ENCODE measurements at places on chromosomes 1 and 21.
A peak's percentile ranks its signal among the peaks of the same experiment; 100 is the strongest.

DNA sequence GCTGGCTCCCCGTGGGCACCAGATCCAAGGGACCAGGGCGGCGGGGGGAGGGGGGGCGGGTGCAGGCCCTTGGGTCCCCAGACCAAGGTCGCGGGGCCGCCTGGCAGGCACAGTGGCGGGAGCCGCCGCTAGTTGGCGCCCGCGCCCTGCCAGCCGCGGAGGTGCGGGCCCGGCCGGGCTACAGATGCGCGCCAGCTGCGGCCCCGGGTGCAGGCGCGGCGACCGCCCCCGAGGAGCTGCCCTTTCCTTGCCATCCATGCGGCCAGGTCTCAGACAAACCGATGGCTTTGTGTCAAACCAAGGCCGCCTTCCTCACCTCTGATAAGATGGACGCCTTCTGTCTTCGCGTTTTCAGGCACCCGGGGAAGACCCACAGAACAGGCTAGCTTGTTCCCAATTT, 2.2 kb upstream of the RUNX3 start:
- DNase-seq = peak; percentile 57

DNA sequence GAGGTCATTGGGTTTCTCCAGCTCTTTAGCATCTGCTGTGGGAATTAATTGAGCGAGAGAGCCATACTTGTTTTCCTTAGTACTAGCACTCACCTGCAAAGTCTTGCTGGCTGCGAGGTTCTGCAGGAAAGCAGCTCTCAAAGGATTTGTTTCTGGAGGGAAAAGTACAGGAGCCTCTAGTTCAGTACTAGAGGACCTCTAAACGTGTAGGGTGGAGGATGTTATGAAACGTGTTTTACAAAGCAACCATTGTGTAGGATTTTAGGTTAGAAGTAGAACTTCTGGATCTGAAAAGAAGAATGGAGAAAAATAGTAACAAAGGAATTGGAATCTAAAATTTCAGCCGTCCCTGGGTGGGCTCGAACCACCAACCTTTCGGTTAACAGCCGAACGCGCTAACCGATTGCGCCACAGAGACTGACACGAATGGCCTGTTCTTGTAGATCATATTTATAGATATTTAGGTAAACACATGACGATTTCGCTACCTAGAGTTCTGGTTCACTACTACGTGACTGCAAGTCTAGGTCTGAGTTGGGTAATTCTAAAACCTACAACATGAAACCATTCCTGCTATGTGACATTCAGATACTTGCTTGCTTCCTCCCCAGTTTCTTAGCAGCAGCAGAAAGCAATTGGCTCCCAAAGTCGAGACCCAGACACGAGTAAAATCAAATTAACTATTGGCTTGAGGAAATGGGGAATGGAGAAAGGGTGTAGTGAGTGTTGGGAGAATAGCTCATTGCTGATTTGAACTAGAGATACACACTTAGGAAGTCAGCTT, 60.2 kb upstream of the CFAP126 start:
- no peak for DNase-seq

- no peak for DNase-seq
Observed at GRCh38 chr1:106603616-106604015, 452.9 kb upstream of the PRMT6 start.

DNA sequence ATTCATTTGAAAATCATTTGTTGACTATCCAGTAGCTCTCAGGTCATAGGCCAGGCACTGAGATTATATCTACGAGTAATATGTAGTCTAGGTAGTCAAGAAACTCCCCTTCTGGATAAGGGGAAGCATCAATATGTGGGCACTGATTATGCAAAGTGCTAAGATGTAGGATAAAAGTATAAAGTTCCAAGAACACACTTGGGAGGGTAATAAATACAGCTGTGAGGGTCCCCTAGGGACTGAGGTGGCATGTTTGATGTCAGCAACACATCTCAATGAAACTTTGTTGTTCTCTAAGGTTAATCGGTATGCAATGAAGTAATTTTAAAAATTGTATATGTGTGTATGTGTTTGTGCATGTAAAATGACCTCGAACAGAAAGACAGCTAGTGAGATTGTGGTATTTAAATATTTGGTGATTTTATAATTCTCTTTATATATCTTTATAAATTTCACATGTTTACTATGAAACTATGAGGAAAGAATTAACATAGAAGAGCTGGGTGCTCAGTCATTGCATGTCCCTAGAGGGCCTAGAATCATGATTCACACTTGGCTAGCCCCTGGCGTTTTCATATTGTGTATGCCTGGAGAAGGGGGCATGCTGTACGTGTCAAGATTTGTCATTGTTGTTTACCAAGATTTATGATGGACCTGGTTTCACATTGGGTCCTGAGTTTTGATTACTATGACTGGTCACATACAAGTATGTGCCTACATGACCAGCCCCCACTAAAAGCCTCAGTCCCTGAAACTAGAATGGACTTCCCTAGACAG, 140.1 kb upstream of the DUSP10 start:
- DNase-seq = no peak

GRCh38 chr1:119323216-119323982, 45.2 kb upstream of the HAO2 start:
- DNase-seq = no peak

DNA sequence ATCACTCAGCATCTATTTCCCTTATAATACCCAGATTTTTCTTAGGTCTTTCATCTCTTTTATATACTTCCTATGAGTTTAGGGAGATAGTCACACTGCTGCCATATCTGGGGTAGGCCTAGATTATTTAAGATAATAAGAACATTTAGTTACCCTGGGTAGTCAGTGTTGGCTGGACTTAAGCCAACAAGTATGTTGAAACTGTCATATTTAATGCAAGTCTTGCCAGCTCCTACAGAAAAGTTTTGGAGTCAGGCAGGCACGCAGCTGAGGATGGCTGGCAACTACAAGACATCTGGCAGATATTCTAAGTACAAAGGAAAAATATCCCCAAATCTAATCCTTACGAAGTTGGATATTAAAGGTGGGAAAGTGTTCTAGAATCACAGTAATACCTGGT, 19.2 kb upstream of the DEPDC1 start:
- no peak for DNase-seq

DNA sequence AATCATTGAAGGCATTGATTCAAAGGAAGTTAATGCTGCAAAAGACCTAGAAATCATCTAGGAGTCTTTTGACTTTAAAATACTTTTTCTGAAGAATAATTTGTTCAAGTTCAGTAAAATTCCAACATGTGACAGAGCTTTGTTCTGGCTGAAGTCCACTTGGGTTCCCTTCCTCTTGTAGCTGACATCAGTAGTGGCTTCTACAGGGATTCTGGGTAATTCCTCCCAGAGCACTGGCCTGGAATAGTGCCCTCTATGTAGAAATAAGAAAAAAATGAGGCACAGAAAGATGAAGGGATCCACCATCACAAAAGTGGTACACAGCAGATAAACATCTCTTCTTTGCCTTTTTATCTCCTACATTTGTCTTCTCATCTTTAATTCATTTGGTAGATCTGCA, 548.1 kb downstream of the LTN1 start:
- DNase-seq = no peak

GRCh38 chr1:29690156-29690555, 453.8 kb downstream of the PTPRU start:
- no peak for DNase-seq

GRCh38 chr1:243291292-243291691, 35.5 kb downstream of the SDCCAG8 start:
- DNase-seq = no peak

- no peak for DNase-seq
Observed at GRCh38 chr1:15008783-15009729, 144.5 kb upstream of the TMEM51 start.

- no peak for DNase-seq
Observed at GRCh38 chr1:67635055-67635809, 49.8 kb upstream of the GADD45A start.

DNA sequence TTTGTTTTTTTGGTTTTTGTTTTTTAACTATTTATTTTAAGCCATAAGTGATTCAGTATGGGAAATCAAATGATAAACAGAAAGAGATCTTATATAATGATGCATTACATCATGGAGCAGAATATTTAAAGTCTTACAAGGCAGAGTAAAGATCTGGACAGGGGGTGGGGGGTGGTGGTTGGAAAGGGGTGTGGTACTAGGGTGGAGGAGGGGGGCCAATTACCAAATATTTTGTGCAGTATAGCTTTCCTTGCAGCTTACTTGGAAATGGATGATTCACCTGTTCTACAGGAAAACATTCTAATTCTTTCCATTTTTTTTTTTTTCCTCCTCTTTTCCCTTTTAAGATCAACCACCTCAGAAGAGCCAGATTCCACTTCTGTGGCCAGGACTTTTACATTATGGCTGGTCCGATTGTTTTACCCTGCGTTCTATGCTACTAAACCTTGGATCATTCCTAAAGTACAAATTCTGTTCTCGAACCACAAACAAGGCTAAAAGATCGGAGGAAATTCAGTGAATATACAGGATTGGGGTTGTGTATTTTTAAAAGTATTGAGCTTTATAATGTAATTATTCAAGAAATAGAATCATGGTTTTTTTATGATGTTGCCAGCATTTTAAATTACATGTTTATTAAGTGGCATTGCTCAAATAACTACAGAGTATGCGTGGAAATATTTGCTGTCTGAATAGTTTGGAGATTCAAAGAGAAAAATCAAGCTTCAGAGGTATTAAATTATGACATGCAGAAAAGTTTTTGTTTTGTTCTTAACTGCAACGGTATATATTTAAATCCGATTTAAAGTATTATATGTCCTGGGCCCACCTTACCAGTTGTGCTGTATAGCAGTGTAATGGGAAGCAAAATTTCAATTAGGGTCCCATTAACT, 859.5 kb downstream of the USP25 start:
- no peak for DNase-seq

DNA sequence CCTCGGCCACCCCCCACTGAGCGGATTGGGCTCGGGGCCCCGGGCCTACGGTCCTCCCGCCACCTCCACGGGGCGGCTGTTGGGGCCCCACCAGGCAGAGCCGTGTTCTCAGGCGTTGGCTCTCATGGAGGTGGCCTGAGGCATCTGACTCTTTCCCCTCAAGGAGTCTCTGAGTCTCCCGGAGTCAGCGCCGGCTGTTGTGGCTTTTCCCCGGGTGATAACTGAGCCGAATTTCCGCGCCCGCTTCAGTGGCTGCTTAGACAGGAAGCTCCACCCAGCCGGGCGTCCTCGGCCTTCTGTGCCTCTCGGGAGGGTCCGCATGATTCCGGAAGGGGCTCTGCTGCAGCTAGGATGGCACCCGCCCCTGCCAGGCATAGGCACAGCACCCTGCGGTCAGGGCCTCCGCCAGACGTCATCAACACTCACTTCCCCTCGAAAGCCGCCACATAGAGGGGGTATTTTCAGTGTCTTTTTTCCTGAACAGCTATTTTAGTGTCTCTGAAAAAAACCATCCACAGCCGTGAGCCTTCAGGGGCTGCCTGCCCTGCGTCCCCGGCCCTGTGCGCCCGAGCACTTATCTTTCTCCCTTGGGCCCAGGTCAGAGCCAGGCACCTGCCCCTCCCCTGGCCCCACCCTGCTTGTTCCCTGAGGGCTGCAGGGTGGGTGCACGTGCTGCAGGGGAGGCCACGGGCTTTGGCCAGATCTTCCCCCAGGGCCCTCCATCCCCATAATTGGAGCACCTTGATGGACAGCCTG, 72.9 kb downstream of the SKI start:
- DNase-seq = peak; percentile 90

DNA sequence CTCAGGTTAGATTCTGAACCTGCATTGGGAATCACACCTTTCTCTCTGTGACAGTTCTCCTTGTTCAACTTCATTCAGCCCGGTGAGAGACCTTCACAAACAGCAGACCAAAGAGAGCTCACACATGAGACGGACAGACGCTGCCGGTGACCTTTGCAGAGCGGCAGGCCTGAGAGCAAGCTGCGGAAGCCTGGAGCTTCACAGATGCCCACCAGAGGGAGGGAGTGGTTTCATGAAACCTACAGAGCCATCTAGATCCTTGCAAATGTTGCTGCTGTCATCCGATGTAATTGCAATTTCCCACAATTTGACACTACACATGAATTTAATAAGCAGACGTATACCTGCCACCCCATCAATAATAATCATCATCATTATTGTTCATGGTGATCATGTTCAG, 39.4 kb downstream of the GRIK3 start:
- no peak for DNase-seq

DNA sequence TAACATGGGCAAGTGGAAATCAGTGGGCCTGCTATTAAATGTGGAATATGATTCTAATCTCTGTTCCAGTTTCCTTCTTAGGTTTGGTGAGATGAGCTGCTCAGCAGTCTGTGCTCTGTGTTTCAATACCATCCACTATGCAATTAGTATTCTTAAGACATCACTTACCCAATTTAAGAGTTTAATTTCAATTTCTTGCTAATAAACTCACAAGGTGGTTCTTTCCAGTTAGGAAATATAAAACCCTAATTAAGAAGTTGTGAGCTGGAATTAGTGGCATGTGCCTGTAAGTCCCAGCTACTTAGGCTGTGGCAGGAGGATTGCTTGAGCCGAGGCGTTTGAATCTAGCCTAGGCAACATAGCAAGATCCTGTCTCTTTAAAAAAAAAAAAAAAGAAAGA, 51.7 kb downstream of the MPZL1 start:
- DNase-seq = no peak

All from T-helper 17 cell (primary cell).